ENCODE measurements at places on chromosomes 13 and 19. TPM values are rescaled to one million over a fixed set of nuclear protein-coding genes. Genes with fewer than 3 reads are reported as not detected.
A peak's percentile ranks its signal among the peaks of the same experiment; 100 is the strongest.

- DNase-seq: peak; percentile 76
Observed at GRCh38 chr19:49113762-49114629, at the start of gene LIN7B. LIN7B (plus strand) TSS chr19:49114370; CDS start chr19:49114405, 35 bp downstream.

Gene MBD3L4
- not detected for total RNA-seq

- DNase-seq: no peak
Observed at GRCh38 chr19:18809149-18809868, 18.2 kb upstream of the COMP start.

- DNase-seq: no peak
Observed at GRCh38 chr13:72218966-72219365, 352.0 kb upstream of the DACH1 start.

Gene DCT
- not detected for total RNA-seq

Gene VSIG10L
- 1.8 TPM for total RNA-seq

DNA sequence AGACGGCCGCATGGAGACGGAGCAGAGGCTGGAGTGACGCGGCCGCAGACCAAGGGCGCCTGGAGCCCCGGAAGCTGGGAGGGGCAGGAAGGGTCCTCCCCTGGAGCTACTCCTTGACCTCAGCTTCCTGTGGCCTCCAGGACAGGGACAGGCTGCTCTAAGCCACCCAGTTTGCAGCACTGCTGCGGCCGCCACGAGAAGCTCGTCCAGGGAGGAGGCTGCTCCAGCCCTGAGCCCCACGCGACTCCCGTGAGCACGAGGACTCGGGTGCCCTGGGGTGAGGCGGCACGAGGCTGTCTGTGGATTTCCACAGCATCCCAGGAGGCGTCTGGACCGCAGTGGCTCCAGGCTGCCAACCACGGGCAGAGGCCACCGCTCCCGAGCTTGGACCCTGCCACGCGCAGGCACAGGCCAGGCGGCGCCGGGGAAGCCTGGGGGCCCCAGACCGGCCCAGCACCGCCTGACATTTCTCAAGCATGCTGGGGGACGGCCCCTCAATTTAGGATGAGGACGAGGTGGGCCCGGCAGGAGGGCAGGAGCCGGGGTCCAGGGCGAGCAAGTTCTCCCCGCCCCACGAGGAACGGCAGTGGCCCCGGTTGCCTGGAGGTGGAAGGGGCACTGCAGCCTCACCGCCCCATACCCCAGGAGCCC is 10.7 kb downstream of the SBNO2 start:
- DNase-seq: no peak

Gene STK11
- total RNA-seq: 70.8 TPM

DNA sequence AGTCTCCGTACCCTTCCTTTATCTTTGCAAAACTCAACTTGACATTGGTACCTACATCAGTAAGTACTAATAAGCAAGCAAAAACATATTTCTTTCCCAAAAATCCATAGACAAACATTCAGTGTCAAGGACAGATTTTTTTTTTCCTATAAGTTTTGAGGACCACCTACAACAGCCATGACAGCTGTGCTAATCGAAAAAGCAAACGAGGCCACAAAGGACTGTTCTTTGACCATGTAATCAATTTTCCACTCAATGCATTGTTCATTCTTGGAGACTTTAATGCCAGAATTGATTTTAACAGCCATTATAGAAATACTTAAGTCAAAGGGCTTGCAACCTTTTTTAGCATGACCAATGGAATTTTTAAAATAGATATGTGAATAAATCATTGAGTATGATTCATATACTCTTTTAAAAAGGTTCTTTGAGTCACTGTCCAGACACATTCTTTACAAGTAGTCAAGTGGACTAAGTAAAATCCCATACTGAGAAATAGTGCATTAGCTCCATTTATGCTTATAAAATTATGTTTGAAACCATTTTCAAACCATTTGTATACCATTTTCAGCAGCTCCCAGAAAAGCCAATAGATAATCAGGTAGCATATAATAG is 323.9 kb downstream of the MZT1 start:
- no peak for DNase-seq

Gene TNNT1
- not detected for total RNA-seq

- DNase-seq: peak; percentile 91
Observed at GRCh38 chr19:6801485-6802086, 29.1 kb downstream of the VAV1 start.

GRCh38 chr13:112625698-112626097 is 37.7 kb upstream of the TUBGCP3 start:
- DNase-seq: no peak

Gene ZNF730
- total RNA-seq: 2.9 TPM

Gene FBXL12
- 29.0 TPM for total RNA-seq

Gene ADGRE2
- total RNA-seq: 0.29 TPM

Gene ATP4A
- not detected for total RNA-seq

DNA sequence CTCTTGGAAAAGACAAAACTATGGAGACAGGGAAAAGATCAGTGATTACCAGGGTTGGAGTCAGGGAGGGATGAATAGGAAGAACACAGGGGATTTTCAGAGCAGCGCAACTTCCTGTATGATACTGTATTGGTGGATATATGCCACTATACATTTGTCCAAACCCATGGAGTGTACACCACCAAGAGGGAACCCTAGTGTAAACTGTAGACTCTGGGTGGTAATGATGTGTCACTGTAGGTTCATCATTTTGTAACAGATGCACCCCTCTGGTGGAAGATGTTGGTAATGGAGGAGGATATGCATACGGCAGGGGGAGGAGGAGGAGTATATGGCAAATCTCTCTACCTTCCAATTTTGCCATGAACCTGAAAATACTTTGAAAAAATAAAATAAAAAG is 68.1 kb downstream of the UFM1 start:
- no peak for DNase-seq

- DNase-seq: no peak
Observed at GRCh38 chr13:34294483-34295129, 476.7 kb downstream of the RFC3 start.

DNA sequence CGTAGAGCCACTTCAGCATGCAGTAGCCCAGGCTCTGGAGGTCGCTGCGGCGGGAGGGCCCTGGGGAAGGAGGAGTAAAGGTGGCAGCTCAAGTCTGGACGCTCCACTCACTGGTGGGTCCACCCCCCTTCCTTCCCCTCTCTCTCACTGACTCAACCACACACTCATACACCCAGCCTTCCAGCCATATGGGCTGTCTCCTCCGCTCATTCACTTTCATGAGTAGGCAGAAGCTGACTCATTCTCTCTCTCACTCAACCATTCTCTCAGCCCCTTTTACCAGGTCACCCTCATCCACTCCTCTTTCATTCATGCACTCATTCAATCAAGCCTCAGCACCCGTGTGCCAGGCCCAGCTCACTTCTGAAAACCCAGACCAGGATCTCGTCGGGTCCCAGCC is 27.5 kb upstream of the SIGLEC11 start:
- no peak for DNase-seq

Gene ZC3H4
- total RNA-seq: 102 TPM

DNA sequence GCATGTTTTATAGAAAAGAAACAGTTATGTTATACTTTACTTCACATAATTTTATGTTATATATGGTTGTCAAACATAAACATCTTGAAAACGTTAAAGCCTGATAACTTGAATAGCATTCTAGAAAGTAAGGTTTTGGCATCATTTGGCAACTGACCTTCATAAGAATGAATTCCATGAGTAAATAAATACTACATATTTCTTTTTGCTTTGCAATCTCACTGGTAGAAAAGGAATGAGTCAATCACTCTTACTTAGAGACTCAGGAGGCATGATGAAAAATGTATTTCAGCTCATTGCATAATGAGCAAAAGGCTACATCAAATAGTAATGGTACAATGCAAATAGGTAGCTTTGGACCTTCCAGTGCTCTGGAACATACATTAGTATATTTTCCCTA is 1381.9 kb downstream of the EFNB2 start:
- no peak for DNase-seq

Gene SULT2B1
- not detected for total RNA-seq

Gene ZNF229
- total RNA-seq: 2.2 TPM

Gene KRTDAP
- total RNA-seq: not detected

DNA sequence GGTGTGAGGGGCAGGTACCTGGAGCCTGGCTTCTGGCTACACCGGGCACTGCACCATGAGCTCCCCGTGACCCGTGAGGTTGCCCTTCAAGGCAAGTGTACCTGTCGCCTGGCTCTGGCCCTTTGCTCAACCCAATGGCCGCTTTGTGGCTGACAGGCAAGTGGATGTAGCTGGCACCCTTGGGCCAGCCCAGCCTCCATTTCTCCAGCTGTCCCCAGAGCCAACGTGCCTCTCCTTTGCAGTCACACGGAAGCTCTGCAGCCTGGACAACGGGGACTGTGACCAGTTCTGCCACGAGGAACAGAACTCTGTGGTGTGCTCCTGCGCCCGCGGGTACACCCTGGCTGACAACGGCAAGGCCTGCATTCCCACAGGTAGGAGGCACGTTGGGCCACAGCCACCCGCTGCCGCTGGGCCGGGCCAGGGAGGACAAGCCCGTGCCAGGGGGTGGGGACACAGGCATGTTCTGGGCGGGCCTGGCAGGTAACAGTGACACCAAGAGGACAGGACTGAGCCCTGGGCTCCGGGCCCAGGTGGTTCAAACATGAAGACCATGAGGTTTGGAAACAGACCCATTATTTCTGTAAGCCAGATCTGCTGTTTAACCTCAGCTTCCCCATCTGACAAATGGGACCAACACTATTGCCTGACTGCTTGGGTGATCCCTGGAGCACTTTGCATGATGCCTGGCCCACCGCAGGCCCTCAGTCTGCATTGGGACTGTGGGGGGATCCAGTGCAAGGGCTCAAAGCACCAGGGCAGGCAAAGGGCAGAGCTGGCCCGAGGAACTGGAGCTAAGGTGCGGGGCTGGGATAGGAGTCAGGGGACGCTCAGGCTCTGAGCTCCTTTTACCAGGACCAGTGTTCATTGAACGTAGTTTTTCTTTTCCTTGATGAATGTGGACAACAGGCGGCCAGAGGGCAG is 17.5 kb upstream of the PROZ start:
- DNase-seq: no peak

DNA sequence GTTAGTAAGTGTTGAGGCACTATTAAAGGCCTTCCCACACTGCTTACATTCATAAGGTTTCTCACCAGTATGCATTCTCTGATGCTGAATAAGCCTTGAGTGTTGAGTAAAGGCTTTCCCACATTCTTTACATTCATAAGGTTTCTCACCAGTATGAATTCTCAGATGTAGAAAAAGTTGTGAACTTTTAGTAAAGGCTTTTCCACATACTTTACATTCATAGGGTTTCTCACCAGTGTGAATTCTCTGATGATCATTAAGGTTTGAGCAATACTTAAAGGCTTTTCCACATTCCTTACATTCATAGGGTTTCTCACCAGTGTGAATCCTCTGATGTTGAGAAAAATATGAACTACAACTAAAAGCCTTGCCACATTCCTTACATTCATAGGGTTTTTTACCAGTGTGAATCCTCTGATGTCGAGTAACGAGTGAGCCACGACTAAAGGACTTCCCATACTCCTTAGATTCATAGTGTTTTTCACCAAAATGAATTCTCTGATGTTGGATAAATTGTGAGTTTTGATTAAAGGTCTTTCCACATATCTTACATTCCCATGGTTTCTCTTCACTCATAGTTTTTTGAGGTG is 24.2 kb downstream of the ZNF829 start:
- no peak for DNase-seq

Data from activated CD8-positive, alpha-beta T cell treated with anti-CD3 and anti-CD28 coated beads, Interleukin-2, amount 10 ng/mL, durations not matched to agents 7 days and 5 days (primary cell).